Erythroblast (primary cell): ENCODE measurements at places on chromosomes 4 and X.
A peak's percentile ranks its signal among the peaks of the same experiment; 100 is the strongest.

GRCh38 chrX:109632906-109633504, 8.0 kb upstream of the KCNE5 start:
- peak; percentile 2 for DNase-seq

DNA sequence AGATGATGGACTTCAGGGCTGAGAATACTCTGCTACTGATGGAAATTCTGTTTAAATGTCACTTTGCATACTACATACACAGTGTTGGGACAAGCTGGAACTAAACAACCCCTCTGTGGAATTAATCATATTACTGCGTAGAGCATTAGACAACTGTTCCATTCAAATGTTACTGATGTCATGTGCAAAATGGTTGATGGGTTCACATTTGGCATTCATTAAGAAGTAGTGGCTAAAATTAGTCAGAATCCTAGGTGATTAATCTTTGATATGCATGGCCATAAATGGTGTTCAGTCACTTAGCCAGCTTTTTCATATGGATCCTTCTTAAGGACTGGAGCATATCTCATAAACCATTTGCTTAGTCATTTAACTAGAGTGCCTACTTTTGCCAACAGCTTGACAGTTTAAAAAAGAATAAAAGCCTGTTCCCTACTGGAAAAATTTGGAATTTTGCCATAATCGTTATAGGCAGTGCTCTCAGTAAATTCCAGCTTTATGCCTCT, 105.2 kb downstream of the RNF150 start:
- DNase-seq: no peak

DNA sequence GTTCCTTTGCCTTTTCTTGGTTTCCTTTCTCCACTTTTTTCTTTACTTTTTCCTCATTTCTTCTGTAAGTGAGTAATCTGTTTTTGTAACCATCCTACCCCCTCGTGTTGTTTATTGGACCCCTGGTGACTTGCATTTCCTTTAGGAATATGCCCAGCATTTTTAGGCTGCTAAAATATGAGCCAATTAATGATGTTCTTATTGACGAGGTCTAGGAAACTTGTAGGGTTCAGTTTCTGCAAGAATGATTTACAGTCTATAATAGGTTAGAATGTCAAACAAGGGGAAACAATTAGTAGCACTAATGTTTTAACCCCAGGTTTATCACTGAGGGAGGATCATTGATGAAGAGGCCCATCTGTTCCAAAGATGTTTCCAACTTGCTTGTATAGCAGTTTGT, 79.0 kb downstream of the CPE start:
- no peak for DNase-seq

DNA sequence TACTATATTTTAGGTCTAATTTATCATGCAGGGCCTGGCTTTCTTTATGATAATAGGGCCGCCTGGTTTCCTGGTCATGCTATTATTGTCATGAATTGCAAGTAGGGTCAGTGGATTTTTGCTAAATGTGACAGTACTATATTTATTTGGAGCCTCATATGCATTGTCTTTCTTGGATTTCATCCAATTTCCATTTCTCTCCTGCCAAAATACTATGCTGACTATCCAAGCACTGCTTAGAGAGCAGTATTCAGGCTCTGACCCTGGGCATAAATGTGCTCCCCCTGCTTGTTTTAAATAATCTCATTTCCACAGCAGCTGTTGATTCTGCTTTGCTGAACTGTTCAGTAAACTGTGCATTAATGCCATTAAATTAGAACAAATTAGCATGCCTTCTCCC, 269.3 kb downstream of the GPM6A start:
- DNase-seq: no peak

DNA sequence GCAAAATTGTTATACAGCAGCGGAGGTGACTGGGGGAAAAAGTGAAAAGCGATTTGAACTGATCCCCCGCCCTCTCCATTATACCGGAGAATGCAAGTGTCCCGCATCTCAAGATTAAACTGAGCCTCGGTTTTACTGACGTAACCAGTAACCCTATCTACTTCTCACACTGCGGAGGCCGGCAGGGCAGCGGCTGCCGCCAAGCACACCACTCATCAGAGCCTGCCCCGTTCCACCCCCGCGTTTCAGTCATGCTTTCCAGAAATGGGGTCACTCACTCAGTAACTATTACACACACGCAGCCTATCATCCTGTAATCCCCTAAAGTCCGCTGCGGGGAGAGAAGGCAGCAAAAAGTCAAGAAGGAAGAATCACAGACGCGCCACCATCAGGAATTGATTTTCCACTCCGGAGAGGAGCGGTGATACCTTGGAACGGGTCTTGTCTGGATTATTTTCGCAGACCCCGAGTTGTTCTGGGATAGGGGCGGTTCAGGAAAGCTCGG, 1.4 kb downstream of the RPS6KA3 start:
- DNase-seq: peak; percentile 91

- DNase-seq: no peak
Observed at GRCh38 chrX:131322651-131323050, 33.5 kb upstream of the IGSF1 start.

DNA sequence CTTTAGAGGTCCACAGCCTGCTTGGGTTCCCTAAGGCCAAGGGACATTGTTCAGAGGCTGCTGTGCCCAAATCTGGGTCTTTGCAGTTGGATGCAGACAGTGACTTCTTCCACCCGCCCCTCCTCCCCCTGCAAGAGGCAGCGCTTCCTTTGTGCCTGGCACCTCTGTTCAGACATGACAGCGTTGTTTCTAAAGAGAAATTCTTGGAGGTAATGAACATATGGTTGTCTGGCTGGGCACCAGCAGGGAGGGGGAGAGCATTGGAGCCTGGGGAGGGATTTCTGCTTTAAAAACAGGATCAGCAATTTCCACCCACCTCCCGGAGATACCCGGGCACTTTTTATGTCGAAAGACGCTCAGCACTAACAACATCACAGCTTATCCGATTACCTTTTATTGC, 51.5 kb downstream of the PSAPL1 start:
- no peak for DNase-seq

- DNase-seq: no peak
Observed at GRCh38 chrX:45134775-45135174, 65.9 kb downstream of the DIPK2B start.

GRCh38 chr4:36133658-36134057, 110.7 kb downstream of the ARAP2 start:
- no peak for DNase-seq

DNA sequence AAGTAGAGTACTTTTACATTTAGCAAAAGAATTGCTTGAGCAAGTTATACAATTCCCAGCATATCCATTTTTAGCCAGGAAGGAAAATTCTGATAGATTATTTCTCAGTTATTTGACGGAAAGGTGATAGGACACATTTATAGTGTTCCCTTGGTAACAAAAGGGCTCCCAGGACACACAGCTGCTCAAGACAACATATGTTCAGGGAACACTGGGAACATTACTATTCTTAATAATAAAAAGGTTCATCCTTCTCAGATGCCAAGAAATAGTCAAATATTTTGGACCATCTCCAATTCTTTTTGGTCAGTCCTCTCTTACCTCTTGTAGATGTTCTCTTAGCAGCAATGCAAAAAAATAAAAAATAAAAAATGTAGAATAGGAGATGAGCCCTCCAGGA, 66.8 kb upstream of the SMAD1 start:
- no peak for DNase-seq

DNA sequence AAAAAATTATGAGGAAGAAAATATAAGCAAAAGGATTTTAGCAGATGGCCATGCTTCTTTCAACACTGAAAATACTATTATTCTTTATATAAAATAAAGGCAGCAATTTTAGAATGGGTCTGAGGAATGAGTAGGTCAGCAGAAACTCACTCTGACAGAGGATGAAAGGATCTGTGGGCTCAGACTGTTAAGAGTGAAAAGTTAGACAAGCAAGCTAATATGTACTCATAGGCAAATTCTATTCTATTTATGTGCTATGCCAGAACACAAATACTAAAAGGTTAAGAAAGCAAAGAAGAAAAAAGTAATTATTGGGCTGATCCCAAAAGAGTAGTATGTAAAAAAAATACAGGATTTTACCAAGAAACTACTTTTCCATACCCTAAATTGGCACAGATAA, 13.9 kb downstream of the LCORL start:
- DNase-seq: no peak

DNA sequence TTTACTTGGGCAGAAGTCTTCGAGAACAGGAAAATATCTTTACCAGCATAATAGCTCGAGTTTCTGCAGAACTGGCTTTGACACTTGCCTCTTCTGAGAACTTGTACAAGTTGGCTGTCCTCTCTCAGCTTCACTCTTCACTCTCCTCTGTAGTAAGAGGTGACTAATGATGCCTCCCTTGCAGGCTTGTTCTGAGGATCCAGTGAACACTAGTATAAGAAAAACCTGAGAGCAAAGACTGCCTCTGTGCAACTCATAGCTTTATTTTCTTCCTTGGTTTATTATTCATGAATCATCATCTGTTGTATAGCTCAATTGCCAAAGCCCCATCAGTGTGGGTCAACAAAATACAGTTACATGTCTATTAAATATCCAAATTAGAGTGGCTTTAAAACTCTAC, 266.7 kb upstream of the CLNK start:
- no peak for DNase-seq

GRCh38 chrX:46200413-46200812, 344.8 kb downstream of the ZNF674 start:
- DNase-seq: no peak

DNA sequence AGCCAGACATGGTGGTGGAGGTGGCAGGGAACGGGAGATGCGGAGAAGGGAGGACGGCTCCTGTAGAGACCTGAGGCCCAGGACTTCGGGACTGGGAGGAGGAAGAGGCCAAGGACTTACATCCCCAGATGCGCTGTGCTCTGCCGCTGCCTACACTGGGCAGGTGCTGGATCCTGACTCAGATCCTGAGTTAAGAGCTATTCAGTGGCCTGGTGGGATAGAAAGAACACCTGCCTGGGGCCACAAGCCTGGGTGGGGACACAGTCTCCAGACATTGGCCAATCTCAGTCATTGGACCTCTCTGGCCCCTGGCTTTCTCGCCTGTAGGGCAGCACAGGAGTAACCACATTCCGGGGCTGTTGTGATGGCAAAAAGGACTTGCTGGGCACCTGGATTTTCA, 10.9 kb upstream of the MSX1 start:
- DNase-seq: no peak

DNA sequence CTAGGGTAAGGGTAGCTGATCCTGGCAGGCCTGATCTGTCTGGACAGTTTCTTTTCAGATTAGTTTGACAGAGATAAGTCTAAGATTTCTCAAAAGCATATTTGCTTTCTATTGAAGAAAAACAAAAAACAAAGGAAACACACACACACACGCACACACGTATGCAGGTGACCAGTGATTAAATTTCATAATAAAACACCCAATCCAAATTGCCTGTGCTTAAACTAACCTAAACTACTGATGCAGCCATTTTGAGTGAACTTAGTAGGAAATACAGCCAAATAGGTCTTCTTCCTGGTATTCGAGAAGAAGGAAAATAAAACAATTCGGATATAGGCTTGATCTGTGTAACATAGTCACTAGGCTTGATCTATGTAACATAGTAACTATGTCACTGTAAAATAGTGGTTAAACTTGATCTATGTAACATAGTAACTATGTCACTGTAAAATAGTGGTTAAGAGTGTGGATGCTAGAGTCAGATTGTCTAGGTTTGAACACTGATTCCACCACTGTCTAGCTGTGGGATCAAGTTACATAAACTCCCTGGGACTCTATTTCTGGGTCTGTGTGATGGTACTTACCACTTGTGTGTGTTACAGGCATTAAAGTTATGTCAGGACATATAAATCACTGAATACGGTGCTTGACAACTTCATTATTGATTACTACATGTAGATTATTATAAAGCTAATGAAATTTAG, 9.8 kb upstream of the CCNG2 start:
- DNase-seq: no peak

- DNase-seq: no peak
Observed at GRCh38 chr4:148814030-148814429, 371.8 kb upstream of the NR3C2 start.

DNA sequence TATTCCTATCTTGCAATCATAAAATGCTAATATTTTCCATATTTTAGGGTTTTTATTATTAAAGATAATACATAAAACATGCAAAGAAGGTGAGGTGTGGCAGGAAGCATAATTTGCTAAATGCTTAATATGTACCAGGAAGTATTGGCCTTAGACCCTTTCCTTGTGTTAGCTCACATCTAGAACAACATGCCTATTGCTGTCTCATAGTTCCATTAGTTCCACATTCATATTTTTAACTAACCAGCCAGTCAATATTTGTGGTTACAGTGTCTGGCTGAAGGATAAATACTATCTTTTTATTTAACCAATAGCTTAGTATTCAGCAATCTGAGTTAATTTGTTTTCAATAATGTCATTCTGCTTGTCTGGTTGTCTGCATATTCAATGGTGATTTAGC, 432.6 kb downstream of the INPP4B start:
- no peak for DNase-seq

GRCh38 chr4:47551682-47552081, 66.6 kb downstream of the ATP10D start:
- no peak for DNase-seq

GRCh38 chrX:149040873-149041535, 464.1 kb downstream of the IDS start:
- no peak for DNase-seq

- DNase-seq: no peak
Observed at GRCh38 chr4:141375855-141376254, 155.2 kb downstream of the ZNF330 start.

DNA sequence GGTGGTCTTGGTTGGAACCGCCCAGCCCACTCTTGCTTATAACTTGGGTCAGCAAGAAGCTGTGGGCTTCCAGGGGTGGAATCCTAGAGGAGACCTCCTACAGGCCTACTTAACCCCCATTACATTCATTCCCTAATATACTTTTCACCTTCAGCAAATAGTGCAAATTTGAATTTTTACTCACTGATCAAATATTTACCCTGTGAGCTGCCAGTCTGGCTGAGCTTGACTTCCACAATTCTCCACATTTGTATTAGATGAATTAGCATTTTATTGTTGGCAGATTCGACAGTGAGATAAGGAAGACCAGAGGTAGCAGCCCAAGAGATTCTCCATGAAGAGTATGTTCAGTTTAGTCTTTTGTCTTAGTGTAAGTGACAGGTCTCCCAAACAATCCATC, 199.6 kb downstream of the BCOR start:
- no peak for DNase-seq

GRCh38 chr4:20570981-20571715, 129.1 kb upstream of the PACRGL start:
- no peak for DNase-seq

DNA sequence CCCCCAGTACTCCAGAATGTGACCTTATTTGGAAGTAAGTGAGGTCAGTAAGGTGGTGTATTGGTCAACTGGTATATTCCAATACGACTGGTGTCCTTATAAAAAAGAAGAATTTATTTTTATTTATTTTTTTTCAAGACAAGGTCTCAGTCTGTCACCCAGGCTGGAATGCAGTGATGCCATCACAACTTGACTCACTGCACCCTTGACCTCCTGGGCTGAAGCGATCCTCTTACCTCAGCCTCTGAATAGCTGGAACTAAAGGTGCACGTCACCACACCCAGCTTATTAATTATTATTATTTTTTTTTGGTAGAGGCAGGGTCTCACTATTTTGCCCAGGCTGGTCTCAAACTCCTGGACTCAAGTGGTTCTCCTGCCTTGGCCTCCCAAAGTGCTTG, 115.1 kb upstream of the PITX2 start:
- no peak for DNase-seq

- no peak for DNase-seq
Observed at GRCh38 chr4:142324572-142324971, 521.5 kb downstream of the INPP4B start.
